Activated CD8-positive, alpha-beta memory T cell treated with anti-CD3 and anti-CD28 coated beads, Interleukin-2, amount 10 ng/mL, durations not matched to agents 7 days and 5 days (primary cell): ENCODE measurements at places on chromosomes 6 and 20. TPM values are rescaled to one million over a fixed set of nuclear protein-coding genes. Genes with fewer than 3 reads are reported as not detected.
A peak's percentile ranks its signal among the peaks of the same experiment; 100 is the strongest.

Gene KIAA1586
- 14.1 TPM for total RNA-seq

- no peaks in the 10 kb centered on the region for H3K36me3 ChIP-seq
- no peak overlapping the region for H3K4me3 ChIP-seq
- peaks cover 61% of the 10 kb centered on the region for H3K27me3 ChIP-seq
- DNase-seq: no peak
- H3K27ac ChIP-seq: no peak overlapping the region
These were observed 95.0 kb upstream of the SIRPA start for GRCh38 chr20:1800180-1800579.

GRCh38 chr6:30802731-30803130 is 58.4 kb upstream of the IER3 start:
- H3K4me1 ChIP-seq: peaks cover 15% of the 10 kb centered on the region
- DNase-seq: no peak

Gene GHRH
- not detected for total RNA-seq

DNA sequence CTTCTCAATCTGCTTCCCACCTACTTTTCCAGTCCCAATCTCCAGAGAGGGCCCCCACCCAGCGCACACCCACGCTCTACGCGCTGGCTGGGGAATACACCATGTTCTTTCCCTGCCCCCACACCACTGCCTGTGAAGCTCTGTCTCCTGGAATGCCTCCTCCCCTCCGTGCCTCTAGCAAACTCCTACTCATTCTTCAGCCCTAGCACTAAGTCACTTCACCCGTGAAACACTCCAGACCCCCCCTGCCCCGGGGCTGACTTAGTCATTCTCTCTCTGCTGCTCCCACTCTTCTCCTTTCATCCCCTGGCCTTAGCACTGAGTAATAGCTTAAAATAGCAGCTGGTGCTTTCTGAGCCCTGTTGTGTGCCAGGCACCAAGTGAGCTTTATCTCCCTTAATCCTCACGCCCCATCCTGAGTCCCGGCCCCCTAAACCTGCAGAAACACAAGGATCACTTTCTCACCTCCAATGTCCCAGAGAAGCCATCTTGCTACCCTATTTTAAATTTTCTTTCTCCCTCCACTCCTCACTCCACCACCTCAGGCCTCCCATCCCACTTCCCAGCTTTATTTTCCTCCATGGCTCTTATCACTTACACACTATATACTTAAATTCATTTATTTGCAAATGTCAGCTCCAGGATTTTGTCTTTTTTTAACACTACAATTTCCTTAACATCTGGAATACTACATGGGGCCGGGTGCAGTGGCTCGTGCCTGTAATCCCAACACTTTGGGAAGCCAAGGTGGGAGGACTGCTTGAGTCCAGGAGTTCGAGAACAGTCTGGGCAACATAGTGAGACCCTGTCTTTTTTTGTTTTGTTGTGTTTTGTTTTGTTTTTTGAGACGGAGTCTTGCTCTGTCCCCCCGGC is 6.3 kb upstream of the PARD6B start:
- no peaks in the 10 kb centered on the region for H3K36me3 ChIP-seq
- H3K27ac ChIP-seq: no peak overlapping the region
- H3K27me3 ChIP-seq: no peaks in the 10 kb centered on the region
- DNase-seq: no peak
- H3K4me3 ChIP-seq: no peak overlapping the region
- peaks cover 6% of the 10 kb centered on the region for H3K4me1 ChIP-seq

- H3K27ac ChIP-seq: no peak overlapping the region
- peaks cover 2% of the 10 kb centered on the region for H3K4me1 ChIP-seq
- no peak overlapping the region for H3K4me3 ChIP-seq
- H3K36me3 ChIP-seq: no peaks in the 10 kb centered on the region
These were observed 161.4 kb downstream of the TBXT start for GRCh38 chr6:166005944-166006899.

DNA sequence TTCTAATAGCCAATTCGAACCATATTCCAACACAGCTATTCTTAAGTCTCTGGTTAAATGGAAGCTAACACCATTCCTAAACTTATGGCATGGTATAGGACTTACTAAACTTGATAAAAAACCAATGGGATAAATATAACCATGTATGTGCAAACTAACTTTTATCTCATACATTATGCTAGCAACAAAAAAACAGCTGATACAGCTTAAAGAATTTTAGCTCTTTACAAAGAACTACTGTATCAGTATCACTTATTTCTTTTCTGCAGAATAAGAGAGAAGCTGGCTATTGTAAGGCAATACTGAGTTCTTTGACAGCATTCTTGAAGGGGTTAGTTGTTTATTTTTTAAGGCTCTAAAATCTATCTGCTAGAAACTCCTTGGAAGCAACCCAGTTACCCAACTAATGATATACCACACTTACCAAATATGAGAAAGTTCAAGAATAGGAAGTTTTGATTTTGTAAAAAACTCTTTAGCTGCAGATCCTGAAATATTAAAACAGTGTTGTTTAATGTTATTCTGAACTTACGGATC is 44.9 kb downstream of the REPS1 start:
- DNase-seq: no peak
- H3K36me3 ChIP-seq: peaks cover 48% of the 10 kb centered on the region
- no peaks in the 10 kb centered on the region for H3K27me3 ChIP-seq
- H3K27ac ChIP-seq: peak overlapping the region; percentile 23

Gene AK9
- 4.4 TPM for total RNA-seq
